A549 treated with GW870086 at 1 μM for 4 hours (cell line): ENCODE measurements at places on chromosomes 3 and 15. TPM values are rescaled to one million over a fixed set of nuclear protein-coding genes. Genes with fewer than 3 reads are reported as not detected.

FANCD2OS gene
- total RNA-seq, result not detected in 5 replicates

HIGD2B gene
- not detected in 5 replicates for total RNA-seq

CPA3 gene
- not detected in 5 replicates for total RNA-seq

DGKG gene
- total RNA-seq, result 6.0 to 12.7 TPM (median 8.7 TPM) in 5 replicates

CKMT1A gene
- 1.8 to 4.5 TPM (median 2.3 TPM) in 5 replicates for total RNA-seq

GOLGA6D gene
- 0.05 to 0.09 TPM in 2 of 5 replicates, not detected in the others for total RNA-seq

GRK7 gene
- total RNA-seq, result not detected in 5 replicates

DAPK2 gene
- total RNA-seq, result 4.2 to 5.4 TPM (median 4.8 TPM) in 5 replicates

GOLGA6L22 gene
- not detected in 5 replicates for total RNA-seq

GPR176 gene
- total RNA-seq, result 8.2 to 11.7 TPM (median 10.1 TPM) in 5 replicates

DHX30 gene
- 38.6 to 47.3 TPM (median 43.7 TPM) in 5 replicates for total RNA-seq

CHL1 gene
- not detected in 5 replicates for total RNA-seq

UROC1 gene
- not detected in 5 replicates for total RNA-seq

TICRR gene
- total RNA-seq, result 10.4 to 14.1 TPM (median 12.1 TPM) in 5 replicates

DNAH12 gene
- total RNA-seq, result 0.05 to 0.16 TPM (median 0.08 TPM) in 3 of 5 replicates, not detected in the others

TLR9 gene
- total RNA-seq, result 0.09 TPM in 1 of 5 replicates, not detected in the others

ST3GAL6 gene
- 0.50 to 1.1 TPM (median 0.81 TPM) in 5 replicates for total RNA-seq

FRMD5 gene
- total RNA-seq, result 2.2 to 3.5 TPM (median 2.9 TPM) in 5 replicates

RAD51 gene
- total RNA-seq, result 17.1 to 23.6 TPM (median 18.8 TPM) in 5 replicates

CYP1A2 gene
- 0.05 TPM in 1 of 5 replicates, not detected in the others for total RNA-seq

CHP1 gene
- 61.3 to 71.8 TPM (median 64.8 TPM) in 5 replicates for total RNA-seq

FBN1 gene
- total RNA-seq, result 6.5 to 8.0 TPM (median 7.2 TPM) in 5 replicates

CPLX3 gene
- 0.07 to 0.13 TPM in 2 of 5 replicates, not detected in the others for total RNA-seq

CCDC39 gene
- total RNA-seq, result 0.17 TPM in 1 of 5 replicates, not detected in the others

EPHB1 gene
- total RNA-seq, result 0.14 to 0.17 TPM (median 0.16 TPM) in 3 of 5 replicates, not detected in the others

ZNF717 gene
- 2.2 to 3.0 TPM (median 2.5 TPM) in 5 replicates for total RNA-seq

CD86 gene
- total RNA-seq, result 0.10 TPM in 1 of 5 replicates, not detected in the others

RTP1 gene
- total RNA-seq, result not detected in 5 replicates

GPD1L gene
- 15.4 to 21.5 TPM (median 19.9 TPM) in 5 replicates for total RNA-seq

DUOX2 gene
- 0.01 to 0.03 TPM (median 0.03 TPM) in 4 of 5 replicates, not detected in the other for total RNA-seq

UNC13C gene
- not detected in 5 replicates for total RNA-seq

GCHFR gene
- total RNA-seq, result 7.1 to 9.0 TPM (median 7.4 TPM) in 5 replicates

C2CD4A gene
- 0.07 to 0.40 TPM (median 0.19 TPM) in 5 replicates for total RNA-seq

PHLDB2 gene
- total RNA-seq, result 16.3 to 32.5 TPM (median 26.1 TPM) in 5 replicates

PLA2G4E gene
- not detected in 5 replicates for total RNA-seq

CYP8B1 gene
- not detected in 5 replicates for total RNA-seq

HLTF gene
- 11.2 to 20.5 TPM (median 17.3 TPM) in 5 replicates for total RNA-seq

ATP13A5 gene
- total RNA-seq, result not detected in 5 replicates

ADGRG7 gene
- total RNA-seq, result not detected in 5 replicates

SCAANT1 gene
- total RNA-seq, result not detected in 5 replicates

EPHB3 gene
- 0.08 to 0.77 TPM (median 0.32 TPM) in 5 replicates for total RNA-seq
